ENCODE measurements at places on chromosomes 7 and 10. TPM values are rescaled to one million over a fixed set of nuclear protein-coding genes. Genes with fewer than 3 reads are reported as not detected.

DNA sequence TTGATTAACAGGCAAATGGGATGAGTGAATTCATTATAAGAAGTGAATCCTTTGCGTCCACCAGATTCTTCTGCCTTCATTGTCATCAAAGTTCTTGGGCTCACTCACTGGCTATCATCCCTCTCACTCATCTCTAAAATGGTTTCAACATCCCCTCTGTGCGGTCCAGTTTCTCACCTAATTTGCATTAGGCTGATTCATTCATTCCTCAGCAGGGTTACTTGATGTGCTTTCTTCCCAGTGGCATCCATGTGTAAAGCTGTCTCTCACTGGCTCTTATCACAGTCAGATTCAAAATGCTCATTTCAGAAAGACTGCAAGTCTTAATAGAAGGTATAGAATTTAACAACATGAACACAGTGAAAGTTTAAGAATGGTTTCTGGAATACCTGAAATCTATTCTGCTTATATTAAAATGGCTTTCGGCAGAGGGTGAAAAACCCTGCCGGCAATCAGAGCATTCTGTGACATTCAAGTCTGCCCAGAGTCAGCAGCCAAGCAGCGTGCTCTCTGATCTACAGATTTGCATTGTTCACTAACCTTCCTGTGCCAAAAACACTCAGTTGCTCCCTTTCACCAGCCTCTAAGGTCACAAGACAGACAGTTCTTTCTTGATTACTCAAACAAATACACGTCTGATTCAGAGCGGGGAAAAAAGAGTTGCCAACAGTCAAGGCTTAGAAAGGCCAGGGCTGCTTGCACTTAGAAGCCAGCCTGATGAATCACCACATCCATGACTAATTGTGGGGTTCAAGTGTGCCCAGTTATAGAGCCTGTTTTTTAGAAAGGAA is 106.7 kb downstream of the TES start:
- H3K27me3 ChIP-seq: no peaks in the 10 kb centered on the region
- no peak for DNase-seq
- peaks cover 31% of the 10 kb centered on the region for H3K4me1 ChIP-seq
- H3K4me3 ChIP-seq: no peak overlapping the region
- no peaks in the 10 kb centered on the region for H3K36me3 ChIP-seq
- peak overlapping the region; percentile 72 for H3K27ac ChIP-seq

GRCh38 chr7:94324380-94325121 is 70.1 kb upstream of the COL1A2 start:
- H3K4me1 ChIP-seq: peaks cover 8% of the 10 kb centered on the region
- no peaks in the 10 kb centered on the region for H3K36me3 ChIP-seq
- H3K27me3 ChIP-seq: no peaks in the 10 kb centered on the region
- H3K27ac ChIP-seq: peak overlapping the region; percentile 71
- no peak overlapping the region for H3K4me3 ChIP-seq
- DNase-seq: no peak

GRCh38 chr7:159042581-159043101 is 102.0 kb downstream of the VIPR2 start:
- H3K4me1 ChIP-seq: no peaks in the 10 kb centered on the region
- H3K4me3 ChIP-seq: no peak overlapping the region
- peak overlapping the region; percentile 52 for H3K27ac ChIP-seq
- peak; percentile 93 for DNase-seq
- H3K27me3 ChIP-seq: no peaks in the 10 kb centered on the region

Gene VAX1
- not detected for total RNA-seq

GRCh38 chr7:113370910-113371309 is 252.6 kb upstream of the SMIM30 start:
- H3K27me3 ChIP-seq: no peaks in the 10 kb centered on the region
- H3K4me1 ChIP-seq: no peaks in the 10 kb centered on the region
- no peak for DNase-seq
- no peaks in the 10 kb centered on the region for H3K36me3 ChIP-seq
- no peak overlapping the region for H3K27ac ChIP-seq
- no peak overlapping the region for H3K4me3 ChIP-seq

DNA sequence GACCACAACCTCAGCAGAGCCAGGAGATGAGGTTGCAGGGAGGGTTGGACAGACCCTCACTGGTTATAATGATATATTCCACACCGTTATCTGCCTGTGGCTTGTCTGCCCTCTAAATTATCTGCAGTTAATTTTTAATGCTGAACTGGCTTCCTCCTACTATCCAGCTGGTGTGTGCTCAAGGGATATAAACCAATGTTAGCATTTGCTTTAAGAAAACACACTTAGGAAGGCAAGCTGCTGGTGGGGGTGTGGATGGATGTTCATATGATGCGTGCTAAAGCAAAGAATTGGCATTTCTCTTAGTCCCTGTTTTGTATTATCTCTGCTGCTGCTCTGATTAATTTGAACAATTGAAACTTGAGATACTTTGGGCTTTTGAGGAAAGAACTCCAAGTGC is 132.2 kb upstream of the NPVF start:
- no peak overlapping the region for H3K27ac ChIP-seq
- H3K4me1 ChIP-seq: no peaks in the 10 kb centered on the region
- H3K4me3 ChIP-seq: no peak overlapping the region
- H3K27me3 ChIP-seq: no peaks in the 10 kb centered on the region

DNA sequence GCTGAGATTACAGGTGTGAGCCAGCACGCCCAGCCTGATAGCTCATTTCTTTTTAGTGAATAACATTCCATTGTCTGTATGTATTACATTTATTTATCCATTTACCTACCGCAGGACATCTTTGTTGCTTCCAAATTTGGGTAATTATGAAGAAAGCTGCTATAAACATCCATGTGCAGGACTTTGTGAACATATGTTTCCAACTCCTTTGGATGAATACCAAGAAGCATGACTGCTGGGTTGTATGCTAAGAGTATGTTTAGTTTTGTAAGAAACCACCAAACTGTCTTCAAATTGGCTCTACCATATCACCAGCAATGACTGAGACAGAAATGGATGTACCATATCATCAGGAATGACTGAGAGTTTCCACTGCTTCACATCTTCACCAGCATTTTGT is 200.2 kb upstream of the TMEM196 start:
- H3K27ac ChIP-seq: no peak overlapping the region
- no peak overlapping the region for H3K4me3 ChIP-seq
- H3K36me3 ChIP-seq: no peaks in the 10 kb centered on the region
- no peaks in the 10 kb centered on the region for H3K27me3 ChIP-seq
- no peaks in the 10 kb centered on the region for H3K4me1 ChIP-seq

DNA sequence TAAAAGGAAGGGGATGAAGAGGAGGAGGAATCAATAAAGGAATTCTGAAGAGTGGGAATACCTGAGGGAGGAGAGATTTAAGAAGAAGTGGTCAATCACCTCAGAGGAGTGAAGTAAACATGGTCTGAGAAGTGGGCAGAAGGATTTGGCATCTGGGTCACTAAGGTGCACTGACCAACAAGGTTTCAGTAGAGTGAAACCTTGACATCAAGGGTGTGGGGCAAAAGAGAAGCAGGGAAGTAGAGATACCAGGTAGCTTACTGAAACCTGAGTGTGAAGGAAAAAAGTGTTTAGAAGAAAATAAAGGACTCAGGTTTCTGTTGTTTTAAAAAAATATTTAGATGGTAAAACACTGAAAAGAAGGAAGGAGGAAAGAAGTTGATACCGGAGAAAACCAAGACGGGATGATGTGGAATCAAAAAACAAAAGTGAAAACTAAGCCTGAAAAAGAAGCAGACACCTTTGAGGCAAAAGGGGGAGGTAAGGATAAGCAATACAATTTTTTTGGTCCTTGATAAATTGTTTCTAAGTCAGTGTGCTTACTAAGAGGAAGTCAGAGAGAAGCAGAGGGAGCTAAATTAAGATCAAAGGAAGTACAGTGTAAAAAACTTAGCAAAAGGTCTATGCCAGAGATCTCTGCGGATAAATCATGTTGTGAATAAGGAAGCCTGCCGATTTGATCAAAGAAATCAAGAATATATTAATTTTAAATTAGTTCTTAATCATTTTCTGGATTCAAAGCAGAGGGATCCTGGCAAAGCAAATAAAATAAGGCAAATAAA is 137.2 kb upstream of the GPR22 start:
- no peak overlapping the region for H3K27ac ChIP-seq
- DNase-seq: no peak
- no peaks in the 10 kb centered on the region for H3K4me1 ChIP-seq
- no peaks in the 10 kb centered on the region for H3K36me3 ChIP-seq

DNA sequence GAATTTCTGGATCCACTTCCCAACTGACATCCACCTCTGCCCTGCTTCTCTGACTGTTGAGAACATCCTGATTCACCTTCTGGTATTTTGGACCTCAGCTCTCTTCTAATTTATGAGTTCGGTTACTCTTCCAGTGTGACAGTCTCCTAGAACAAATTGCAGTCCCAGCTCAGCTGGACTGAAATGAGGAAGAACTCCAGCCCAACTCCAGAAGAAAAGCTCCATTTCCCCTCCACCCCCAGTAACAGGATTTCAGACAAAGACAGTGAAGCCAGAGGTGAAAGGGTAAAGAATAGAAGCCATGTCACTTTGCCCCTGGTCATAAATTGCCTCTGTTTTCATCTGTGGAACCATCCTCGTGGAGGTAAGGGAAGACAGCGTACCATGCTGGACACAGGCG is 26.2 kb upstream of the INHBA start:
- no peak for DNase-seq
- no peak overlapping the region for H3K4me3 ChIP-seq
- no peaks in the 10 kb centered on the region for H3K27me3 ChIP-seq
- no peaks in the 10 kb centered on the region for H3K4me1 ChIP-seq
- no peak overlapping the region for H3K27ac ChIP-seq

GRCh38 chr7:147774461-147774860 is 816.1 kb upstream of the C7orf33 start:
- no peak overlapping the region for H3K4me3 ChIP-seq
- DNase-seq: no peak
- H3K27ac ChIP-seq: no peak overlapping the region
- no peaks in the 10 kb centered on the region for H3K4me1 ChIP-seq

Measured in vagina (tissue), 2 donors.